ENCODE measurements at places on chromosomes 5 and 9.

GRCh38 chr5:59371525-59372127, 521.9 kb downstream of the PDE4D start:
- DNase-seq: no peak

DNA sequence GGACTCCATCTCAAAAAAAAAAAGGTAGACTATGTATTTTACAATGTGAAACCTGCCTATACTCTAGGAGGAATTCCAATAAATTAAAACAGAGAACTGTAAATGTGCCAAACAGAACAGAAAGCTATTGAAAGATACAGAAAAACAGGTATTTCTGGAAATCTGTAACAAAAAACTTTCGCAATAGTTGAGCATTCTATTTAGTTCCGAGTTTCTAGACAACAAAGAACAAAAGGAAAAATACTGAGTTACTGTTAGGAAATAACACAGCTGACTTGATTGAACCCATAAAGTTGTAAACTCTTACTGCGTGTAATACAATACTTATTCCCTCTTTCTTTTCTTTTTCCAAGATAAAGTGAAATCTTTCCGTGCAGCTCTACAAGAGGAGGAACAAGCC, 18.6 kb downstream of the DIMT1 start:
- DNase-seq: no peak

DNA sequence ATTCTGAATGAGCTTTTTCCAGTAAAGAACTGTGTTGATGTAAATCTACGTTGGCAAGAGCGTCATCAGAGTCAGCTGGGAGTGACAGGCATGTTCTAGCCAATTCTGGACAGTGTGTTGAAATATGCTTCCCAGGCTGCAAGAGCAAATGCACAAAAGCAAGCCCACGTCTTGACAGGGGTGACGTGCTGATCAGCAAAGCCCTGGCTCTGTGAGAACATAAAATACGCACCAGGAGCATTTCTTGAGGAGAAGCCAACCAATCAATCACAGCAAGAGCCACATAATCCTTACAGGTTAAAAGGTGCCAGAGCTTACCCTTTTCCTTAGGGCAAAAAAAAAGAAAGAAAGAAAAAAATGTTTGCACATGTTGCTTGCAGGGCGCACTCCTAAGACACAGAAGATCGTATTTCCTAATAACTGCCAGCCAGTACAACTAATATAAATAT, 148.1 kb downstream of the PDE4D start:
- DNase-seq: no peak

DNA sequence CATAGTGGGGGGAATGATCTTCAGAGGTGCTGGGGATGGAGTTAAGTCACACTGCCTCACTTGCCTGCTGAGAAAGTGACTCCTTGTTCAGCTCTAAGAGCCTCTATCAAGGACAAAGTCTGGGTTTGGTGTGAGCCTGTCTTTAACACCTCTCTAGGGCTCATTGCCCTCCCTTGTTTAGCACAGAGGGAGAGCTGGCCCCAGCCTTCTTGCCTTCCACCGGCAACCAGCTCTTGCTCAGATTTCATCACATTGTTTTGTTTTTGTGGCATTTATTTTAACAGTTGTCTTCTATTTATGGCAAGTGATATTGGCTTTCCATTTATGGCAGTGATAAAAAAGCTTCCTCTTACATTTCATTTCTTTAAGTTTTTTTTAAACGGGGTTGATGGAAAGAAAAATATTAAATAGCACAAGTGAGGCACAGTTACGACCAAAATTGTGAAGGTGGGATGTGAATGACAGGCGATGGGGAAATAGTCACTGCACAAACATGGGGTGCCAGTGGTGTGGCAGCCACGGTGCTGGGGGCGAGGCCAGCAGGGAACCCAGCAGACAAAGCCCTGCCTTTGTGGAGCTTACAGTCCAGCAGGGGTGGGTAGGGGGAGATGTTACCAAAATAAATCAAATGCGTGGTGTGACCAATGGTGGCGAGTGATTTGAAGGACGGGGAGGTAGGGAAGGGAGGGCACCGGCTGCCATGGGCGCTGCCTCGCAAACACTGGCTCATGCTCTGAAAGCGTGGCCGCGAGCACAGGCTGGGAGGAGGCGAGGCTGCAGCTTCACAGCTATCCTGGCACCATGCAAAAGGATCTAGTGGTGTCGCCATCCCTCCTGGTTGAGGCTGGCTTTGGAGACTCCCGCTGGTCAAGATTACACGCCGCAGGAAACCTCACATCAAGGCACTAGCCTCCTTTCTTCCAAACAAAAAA, 21.2 kb upstream of the UNC5A start:
- DNase-seq: no peak

DNA sequence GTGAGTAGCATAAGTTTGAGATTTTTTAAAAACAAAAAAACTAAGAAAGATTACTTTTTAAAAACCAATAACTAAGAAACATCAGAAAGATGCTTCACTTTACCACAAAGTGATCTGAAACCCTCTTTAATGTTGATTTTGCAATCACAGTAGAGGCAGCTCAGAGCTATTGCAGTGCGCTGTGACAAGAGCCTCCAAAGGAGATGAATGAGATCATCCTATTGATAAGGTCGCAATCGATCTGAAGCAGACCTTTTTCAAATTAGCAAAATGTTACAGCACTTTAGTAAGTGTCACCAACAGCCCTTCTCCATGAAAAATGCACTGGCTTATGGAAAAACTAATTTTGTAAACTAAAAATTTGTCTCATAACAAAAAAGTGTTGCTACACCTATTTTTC, 284.6 kb upstream of the EFNA5 start:
- DNase-seq: no peak

GRCh38 chr9:3012245-3012644, 168.3 kb upstream of the PUM3 start:
- DNase-seq: no peak

DNA sequence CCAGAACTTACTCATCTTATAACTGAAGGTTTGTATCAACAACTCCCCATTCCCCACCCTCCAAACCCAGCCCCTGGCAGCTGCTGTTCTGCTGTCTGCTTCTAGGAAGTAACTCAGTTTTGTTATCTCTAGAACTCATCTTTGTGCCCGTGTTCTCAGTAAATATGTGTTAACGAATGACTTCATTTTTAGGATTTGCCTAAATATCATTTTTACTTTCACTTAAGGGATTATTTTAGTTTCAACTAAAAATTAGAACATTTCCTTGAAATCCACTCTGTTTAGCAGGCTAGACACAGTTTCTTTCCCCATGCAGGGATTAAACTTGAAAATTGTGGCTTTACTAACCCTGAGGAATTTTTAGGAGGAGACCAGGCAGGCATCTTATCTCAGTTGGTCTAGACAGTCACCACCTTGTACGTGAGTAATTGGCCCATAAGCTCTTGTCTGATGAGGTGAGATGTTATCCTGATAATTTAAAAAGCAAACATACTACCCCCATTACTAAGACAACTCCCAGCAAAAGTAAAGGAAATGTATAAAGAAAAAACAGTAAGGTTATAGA, 68.2 kb upstream of the TNFAIP8 start:
- DNase-seq: no peak

DNA sequence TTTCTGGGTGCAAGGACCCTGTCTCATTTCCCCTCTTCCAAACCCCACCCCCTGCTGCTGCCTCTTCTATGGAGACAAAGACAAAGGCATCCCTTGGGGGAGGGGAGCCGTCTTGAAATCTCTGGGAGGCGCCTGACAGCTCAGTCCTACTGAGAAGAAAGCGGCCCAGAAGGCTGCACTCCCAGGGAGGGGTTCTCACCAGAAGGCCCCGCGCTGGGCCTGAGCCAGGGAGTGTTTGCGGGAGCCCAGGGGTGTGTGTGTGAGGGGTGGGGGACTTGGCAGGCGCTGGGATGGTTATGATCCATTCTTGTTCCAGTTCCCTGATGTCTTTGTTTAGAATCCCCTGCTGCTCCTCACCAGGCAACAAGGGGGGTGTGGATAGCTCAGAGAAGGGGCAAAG, 45.7 kb upstream of the ALDH1B1 start:
- no peak for DNase-seq

DNA sequence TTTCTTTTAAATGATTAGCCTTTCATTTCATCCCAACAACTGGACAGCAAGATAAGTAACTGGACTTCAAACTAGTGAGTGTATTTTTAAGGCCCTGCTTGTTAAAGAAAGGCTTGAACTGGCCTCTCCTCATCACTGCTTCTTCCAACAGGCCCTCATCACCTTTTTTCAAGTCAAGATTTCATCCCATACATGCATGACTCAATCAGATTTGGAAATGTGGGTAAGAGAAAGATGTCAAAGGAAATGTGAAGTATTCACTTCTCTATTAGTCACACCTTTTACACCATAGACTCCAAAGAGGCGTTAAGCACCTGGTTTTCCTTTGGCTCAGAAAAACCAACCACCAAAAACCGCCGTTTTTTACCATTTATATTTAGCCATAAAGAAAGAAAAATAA, 4.9 kb downstream of the NR4A3 start:
- DNase-seq: no peak

DNA sequence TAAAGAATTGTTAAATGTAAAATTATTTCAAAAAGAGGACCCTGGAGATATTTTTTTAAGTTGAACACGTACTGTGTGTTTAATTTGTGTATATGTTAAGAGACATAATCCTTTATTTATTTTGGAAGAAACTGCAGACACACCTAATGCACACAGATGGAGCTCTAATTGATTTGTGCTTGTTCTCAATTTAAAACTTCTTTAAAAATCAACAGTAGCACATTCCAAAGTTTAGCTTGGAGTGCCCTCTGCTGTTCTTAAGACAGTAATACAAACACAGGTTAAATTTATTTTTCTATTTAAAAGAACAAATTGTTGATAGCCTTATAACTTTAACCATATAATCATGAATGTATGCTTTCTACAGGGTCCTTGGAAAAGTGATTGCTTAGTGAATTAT, 277.6 kb upstream of the ADAMTS16 start:
- peak; percentile 31 for DNase-seq

DNA sequence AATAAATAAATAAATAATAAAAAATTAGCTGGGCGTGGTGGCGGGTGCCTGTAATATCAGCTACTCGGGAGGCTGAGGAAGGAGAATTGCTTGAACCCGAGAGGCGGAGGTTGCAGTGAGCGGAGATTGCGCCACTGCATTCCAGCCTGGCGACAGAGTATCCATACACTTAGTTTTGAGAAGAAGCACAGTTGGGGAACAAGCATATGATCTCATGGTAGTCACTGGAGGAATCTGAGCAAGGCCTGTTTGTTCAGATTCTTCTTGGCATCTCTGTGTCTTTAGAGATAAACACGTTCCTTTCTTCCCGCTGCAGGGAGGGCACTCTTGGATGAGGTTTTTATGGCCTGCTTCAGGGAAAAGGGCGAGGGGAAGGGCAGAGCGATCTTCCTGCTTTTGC, 15.6 kb upstream of the DENND1A start:
- DNase-seq: no peak

GRCh38 chr5:12354686-12355085, 450.4 kb upstream of the CTNND2 start:
- no peak for DNase-seq

DNA sequence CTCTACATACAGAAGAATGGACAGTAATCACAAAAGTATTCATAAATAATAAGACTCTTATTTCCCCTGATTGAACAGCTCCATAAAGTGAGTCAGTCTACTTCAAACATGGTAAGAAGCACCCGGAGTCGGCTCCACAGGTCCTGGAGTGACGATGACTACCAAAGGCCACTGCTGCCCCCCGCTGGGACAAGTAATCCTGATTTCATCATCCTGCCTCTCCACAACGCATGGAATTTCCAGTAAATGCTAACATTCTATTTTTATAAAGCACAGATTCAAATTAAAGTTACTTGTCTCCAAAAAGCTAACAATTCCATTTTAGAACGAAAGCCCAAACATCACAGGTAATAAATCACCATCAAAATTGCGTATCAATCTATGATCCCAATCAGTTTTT, 16.2 kb downstream of the ATPSCKMT start:
- no peak for DNase-seq

- no peak for DNase-seq
Observed at GRCh38 chr9:126874546-126875314, 14.3 kb downstream of the ZBTB34 start.

DNA sequence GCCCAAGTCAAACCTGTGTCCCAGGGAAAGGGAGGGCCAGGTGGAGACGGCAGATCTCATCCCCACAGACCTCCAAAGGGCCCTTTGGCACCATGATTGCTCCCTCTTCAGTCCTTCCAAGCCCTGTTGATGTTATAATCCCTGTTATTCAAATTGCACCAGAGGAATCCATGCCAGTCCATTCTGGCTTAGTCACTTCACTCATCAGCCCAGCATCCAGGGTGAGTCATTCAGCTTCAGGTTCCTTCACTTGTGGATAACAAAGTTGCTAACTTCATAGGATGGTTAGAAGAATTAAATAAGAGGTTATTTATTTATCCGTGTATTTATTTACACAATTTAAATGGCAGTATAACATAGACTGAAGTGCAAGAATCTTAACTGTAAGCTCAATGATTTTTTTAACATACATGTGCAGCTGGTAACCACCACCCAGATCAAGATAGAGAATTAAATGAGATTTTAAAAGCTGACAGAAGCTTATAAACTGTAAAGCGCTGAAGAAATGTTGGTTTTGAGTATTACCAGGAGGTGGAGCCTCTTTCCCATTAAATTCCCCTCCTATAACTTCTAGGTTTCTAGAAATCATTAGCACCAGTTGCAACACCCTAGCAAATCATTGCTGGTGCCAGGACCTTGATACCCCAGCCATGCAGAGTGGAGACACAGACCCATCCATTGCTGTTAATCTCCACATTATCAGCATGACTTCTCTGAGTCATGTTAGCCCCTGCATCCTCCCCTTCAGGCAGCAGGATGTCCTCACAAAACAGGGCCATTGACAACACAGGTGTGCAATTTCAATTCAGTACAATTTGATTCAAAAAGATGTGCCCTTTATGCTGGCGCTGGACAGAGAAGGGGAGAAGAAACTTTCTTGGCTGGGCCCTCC, 77.4 kb downstream of the SEC61B start:
- DNase-seq: no peak

DNA sequence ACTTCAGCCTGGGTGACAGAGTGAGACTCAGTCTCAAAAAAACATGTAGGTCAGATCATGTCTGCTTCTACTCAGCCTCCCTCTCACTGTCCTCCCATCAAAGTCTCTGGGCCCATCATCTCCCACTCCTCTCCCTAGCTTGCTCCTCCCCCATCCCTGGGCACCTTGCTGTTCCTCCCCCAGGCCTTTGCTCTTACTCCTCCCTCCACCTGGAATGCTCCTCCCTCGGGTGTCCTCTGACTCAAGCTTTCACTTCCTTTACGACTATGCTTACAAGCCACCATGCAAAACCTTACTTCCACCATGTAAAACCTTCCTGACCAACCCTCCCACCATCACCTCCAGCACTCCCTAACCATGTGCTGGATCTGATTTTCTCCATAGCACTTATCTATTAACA, 51.5 kb downstream of the MTMR12 start:
- no peak for DNase-seq

Measured in NCI-H1048 (cell line).